ENCODE measurements at places on chromosomes 7 and 10. TPM values are rescaled to one million over a fixed set of nuclear protein-coding genes. Genes with fewer than 3 reads are reported as not detected.

Gene CFAP70
- total RNA-seq = 0.34 TPM

Gene CYP3A4
- total RNA-seq = not detected

Gene BLNK
- total RNA-seq = not detected

Gene SLIT1
- total RNA-seq = under 0.01 TPM

Gene NEUROG3
- total RNA-seq = not detected

Gene ADARB2
- total RNA-seq = not detected

Gene SH3PXD2A
- total RNA-seq = 2.4 TPM

Gene PLXDC2
- total RNA-seq = 5.5 TPM

Gene EBLN1
- total RNA-seq = not detected
